ENCODE measurements at places on chromosomes 4 and X.

GRCh38 chr4:80459918-80460473, 124.5 kb downstream of the CFAP299 start:
- DNase-seq = no peak

GRCh38 chr4:41213625-41214135, 662 bp downstream of the APBB2 start:
- DNase-seq = no peak

DNA sequence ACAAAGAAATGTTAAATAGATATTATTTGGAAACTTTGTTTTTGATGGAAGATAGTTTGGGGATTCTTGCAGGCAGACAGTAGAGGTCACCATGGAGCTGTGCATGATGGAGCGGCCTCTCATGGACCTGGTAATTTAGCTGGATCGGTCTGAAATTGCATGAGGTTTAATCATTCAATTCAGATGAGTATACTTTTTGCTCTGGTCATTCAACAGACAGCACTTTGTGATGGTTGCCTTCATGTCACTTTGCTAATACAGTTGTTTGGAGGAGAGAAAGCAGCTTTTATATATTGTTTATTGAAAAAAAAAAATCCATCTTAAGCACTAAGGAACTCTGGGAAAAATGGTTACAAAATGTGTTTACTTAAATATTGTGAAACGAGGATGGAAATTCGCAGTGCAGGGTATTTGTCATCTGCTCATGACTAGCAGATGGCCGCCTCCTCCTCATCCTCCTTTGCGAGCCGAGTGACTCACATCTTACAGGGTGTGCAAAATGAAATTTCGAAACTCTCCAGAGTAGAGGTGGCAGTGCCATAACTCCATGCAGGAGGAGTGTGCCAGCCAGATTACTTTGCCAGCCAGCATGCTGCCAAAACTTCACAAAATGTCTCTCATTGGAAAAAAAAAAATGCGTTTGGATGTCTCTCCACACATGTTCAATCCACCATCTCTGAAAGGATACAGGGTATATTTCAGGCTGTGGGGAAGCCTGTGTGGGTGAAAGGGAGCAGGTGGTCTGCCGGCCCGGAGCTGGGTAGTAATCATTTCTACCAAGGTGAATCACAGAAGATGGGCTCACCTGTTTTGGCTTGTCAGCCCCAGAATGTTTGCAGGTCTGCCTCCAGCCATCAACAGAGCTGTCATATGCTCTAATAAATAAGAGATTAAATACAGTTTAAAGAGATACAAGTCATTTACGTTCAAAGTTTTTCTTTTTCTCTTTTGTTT, 314.9 kb upstream of the DIPK2B start:
- no peak for DNase-seq

DNA sequence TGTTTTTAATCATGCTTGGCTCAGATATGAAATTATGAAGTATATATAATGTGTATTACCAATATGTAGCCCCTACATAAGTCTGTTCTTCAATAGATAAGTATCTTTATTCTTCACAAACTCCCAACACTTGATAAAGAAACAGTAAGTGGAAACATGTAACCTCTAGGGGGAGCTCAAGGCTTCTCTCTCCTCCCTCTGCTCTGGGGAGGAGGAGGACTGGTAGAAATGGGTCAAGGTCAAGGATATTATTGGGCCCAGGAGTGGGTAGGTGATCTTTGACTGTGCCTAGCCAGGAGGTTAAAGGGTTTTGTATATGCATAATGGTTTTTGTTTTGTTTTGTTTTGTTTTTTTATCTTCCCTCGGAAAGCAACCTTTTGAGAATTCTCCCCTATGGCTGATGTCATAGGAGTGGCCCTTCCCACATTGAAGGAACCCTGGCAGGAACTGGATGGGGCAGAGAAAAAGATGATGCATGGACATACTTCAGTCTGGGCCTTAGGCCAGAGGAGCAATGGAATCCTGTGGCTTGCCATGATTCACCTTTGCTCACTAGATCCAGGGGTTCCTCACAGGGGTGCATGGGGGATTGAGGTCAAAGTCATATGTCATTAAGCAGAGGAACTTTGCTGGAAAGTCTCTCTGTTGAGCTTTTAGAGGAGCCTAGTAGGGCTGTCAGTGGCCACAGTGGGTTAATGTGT, 460.3 kb downstream of the MID1IP1 start:
- peak; percentile 60 for DNase-seq

DNA sequence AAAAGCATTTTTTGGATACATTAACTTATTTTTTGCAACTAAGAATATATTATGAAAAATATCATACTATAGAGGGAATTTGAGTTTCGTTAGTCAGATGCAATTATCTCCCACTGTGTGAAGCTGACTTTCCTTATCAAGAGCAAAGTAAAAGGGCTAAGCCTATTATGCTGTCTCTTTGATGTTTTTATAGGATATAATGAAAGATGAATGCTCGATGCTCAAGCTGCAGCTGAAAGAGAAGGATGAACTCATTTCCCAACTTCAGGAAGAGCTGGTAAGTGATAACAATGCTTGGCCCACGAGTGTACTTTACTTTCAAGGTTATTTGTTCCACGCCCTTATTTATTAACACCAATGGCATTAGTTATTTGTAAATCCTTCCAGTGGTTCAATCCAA, 688.4 kb downstream of the CCSER1 start:
- no peak for DNase-seq

DNA sequence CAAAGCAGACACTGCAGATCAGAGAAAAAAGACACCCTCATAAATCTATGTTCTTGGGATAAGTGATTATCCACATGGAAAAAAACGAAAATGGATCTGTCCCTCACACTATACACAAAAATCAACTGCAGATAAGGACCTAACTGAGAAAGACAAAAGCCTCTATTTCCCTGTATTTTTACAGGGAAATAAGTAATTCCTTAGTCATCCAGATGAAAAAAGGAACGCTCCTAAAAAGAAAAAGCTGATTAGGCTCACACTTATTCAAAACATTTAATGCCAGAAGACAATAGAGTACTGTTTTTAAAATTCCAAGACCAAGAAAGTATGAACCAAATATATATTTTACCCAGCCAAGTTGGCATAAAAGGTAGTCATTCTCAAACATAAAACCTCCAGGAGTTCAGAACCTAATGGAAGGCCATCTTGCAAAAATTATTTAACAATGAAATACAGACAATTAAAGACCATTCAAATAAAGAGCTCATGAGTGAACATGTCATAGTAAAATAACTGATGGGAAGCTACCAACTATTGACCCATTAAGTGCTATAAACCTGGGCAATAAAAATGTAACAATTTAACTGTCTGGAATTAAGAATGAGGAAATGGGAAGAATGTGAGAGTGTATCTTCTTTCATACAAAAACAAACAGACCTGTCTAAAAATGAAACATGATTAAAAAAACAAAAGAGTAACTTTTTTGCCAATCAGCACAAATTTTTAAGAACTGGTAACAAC, 20.4 kb downstream of the PAPSS1 start:
- no peak for DNase-seq

DNA sequence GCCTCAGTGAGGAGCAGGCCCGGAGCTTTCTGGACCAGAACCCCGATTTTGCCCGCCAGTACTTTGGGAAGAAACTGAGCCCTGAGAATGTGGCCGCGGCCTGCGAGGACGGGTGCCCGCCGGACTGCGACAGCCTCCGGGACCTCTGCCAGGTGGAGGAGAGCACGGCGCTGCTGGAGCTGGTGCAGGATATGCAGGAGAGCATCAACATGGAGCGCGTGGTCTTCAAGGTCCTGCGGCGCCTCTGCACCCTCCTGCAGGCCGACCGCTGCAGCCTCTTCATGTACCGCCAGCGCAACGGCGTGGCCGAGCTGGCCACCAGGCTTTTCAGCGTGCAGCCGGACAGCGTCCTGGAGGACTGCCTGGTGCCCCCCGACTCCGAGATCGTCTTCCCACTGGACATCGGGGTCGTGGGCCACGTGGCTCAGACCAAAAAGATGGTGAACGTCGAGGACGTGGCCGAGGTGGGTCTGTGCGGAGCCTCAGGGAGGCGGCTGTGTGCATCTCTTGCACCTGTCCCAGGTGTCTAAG, 323 bp downstream of the PDE6B start:
- no peak for DNase-seq

- DNase-seq = no peak
These were observed 33.4 kb upstream of the SRD5A3 start for GRCh38 chr4:55312489-55313101.

DNA sequence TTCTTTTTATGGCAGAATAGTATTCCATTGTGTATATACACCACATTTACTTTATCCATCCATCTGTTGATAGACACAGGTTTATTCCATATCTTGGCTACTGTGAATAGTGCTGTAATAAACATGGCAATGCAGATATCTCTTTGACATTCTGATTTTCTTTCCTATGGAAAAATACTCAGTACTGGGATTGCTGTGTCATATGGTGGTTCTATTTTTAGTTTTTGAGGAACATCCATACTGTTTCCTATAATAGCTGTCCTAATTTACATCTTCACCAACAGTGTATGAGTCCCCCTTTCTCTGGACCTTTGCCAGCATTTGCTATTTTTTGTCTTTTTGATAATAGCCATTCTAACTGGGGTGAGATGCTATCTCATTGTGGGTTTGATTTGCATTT, 73.5 kb downstream of the GPAT3 start:
- DNase-seq = no peak

DNA sequence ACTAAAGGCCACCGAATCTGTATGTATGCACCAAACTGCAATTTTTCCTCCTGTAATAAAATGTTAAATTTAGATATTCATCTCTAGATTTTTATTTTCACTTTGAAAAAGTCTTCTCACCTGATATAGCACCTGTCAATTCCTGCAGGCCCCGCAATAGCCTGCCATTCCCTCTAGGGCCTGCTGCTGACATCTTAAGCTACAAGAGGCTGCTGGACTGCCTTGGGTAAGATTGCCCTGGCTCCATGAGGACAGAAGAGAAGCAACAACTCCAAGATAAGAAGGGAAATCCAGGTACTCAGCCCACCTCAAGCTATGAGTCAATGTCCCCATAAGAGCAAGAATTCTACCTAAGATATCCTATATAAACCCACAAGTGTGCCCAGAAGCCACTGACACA, 230.2 kb upstream of the AGTR2 start:
- DNase-seq = no peak

DNA sequence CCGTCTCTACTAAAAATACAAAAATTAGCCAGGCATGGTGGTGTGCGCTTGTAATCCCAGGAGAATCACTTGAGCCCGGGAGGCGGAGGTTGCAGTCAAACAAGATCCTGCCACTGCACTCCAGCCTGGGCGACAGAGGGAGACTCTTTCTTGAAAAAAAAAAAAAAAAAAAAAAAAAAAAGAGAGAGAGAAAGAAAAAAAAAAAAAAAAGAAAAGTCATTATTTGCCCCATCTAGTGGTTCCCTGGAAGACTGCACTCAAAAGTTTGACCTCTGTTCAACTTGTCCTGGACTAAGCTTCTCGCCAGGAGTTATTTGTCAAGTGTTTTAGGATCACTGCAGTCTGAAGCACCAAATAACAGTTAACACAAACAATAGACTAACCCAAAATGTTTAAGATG, 45.3 kb upstream of the KCTD8 start:
- DNase-seq = peak; percentile 4

DNA sequence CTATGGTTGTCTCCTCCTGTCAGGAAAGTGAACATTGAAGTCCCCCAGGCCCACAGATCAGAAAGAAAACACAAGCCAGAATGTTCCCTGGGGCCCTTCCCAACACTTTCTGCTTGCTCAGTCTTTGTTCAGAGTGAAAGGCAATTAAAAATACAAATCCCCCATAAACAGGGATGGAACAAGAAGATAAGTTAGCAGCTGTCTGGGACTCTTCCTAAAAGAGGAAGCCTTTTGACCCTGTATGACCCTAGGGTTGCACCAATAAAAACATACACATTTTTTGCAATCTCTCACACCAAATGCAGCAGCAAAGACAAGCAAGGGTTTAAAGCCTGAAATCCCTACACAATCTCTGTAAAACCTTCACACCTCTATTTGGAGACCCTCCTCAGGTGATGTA, 22.6 kb downstream of the IRF2 start:
- DNase-seq = no peak

DNA sequence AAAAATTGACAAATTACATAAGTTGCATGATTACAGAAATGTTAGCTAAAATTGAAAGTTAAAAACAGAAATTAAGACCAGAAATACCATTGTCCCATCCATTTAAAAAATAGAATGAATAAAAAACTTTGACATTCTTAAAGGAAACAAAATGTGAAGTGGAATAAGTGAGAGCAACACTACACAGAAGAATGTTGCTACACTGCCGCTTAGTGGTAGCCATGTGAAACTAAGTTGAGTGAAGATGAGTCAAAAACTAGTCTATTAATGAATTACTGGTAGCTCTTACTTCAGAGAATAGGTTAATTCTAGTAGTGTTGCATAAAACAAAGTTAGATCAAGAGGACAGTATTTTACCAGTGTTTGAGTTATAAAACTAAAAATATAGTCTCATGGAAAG, 571.0 kb upstream of the KLHL4 start:
- peak; percentile 0 for DNase-seq

DNA sequence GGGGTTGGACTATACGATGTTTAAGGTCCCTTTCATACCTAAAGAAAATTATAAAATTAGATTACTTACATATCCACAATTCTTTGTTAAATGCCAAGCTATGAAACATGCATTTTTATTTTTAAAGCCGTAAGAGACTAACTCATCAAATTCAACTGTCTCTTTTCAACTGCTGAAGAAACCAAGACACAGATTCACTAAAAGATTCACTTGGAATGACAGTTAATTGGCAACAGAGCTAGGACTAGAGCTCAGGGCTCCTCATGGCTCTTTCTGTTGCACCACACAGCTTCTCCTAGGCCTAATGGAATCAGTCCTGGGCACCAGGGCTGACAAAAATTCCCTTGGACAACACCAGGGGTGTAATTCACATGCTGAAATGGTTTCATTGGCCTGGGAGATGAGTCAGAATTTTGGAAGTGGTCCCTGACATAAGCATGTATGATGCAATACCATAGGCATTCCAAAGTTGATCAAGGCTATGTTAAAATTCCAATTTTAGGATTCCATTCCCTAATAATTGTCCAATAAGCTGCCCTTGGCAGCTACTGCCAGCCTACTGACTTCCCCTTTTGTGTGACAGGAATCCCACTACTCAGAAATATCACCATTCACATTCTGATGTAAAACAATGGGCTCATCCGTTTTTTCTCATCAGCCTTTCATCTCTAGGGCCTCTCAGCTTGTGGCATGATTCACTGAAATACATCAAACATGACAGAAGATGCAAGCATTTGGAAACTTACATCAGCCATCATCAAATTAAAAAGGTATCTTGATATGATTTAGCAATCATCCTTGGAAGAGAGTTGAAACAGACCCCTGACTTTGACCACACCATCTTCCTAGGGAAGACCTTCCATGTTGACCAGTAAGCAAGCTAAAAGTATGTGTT, 54.2 kb downstream of the PLAC1 start:
- DNase-seq = no peak

GRCh38 chr4:61714387-61714911, 514.3 kb downstream of the ADGRL3 start:
- no peak for DNase-seq

DNA sequence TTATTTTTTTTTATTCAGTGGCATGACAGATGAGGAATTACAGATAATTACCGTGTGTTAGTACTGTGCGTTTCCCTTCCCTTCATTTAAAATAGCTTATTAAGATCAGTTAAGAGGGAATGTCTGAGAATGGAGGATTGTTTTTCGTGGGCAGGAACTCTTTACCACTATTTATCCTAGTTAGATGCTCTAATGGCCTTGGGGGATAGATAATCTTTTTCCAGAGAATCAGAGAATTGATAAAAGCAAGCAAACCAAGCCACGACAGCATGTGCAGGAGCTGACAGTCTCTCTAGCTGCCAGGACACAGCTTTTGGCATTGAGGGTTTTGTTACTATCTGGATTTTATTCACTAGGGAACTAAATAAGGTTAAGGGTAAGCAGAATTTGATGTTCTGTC, 128.7 kb downstream of the DCLK2 start:
- no peak for DNase-seq

GRCh38 chrX:108198420-108198819, 106.8 kb downstream of the ATG4A start:
- DNase-seq = no peak

Measured in NCI-H1092 (cell line).